Hematopoietic multipotent progenitor cell treated with erythropoietin and hydrocortisone succinate and interleukin-3 and kit ligand, for 6 days (in vitro differentiated cells): ENCODE measurements at places on chromosomes 3 and 15.

- DNase-seq = no peak
These were observed 65.8 kb downstream of the PEAK1 start for GRCh38 chr15:77354063-77354462.

DNA sequence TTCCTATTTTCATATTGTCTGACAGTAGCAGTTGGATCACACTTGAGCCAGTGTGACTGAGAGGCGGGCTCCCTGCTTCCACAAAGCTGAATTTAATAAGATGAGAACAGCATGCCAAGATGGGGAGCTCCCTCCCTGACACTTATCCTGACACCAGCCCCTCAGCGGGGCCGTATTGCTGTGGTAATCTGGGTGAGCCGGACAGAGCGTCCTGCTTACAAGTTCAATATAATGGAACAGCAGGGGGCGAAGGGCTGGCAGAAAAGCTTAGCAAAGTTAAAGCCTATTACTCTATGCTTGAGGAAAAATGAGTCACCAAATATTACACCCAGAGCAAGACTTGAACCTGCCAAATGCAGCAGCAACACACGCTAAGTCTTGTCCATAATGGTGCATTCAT lies 163.8 kb upstream of the CMC1 start:
- peak; percentile 1 for DNase-seq

GRCh38 chr15:48465410-48465809 lies 134.2 kb downstream of the DUT start:
- no peak for DNase-seq

DNA sequence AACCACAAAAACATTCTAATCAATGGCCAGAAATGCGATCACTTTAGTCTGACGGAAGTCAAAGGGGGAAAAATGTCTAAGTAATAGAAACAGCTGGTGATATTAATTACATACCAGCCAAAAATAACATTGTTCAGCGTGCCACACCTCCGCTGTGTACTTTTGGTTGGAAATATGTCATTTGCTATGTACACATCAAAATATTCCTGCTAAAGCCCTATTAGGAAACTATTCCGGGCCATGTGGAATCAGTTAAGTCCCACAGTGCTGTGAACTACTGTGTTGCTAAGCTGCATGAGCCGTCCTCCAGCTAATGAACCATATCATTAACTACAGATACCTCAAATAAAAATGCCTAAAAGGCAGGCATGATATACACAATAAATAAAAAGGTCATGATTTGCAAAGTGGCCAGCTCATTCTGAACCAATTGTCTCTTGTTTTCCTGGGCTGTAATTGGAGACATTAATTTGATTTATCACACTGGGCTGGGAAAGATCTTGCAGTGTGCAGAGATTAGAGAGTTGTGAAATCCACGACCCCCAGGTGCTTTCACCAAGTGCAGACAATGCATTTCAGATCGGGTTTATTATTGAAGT lies 200.5 kb upstream of the LRTM1 start:
- no peak for DNase-seq

GRCh38 chr15:99087405-99087943 lies 17.4 kb upstream of the SYNM start:
- no peak for DNase-seq

DNA sequence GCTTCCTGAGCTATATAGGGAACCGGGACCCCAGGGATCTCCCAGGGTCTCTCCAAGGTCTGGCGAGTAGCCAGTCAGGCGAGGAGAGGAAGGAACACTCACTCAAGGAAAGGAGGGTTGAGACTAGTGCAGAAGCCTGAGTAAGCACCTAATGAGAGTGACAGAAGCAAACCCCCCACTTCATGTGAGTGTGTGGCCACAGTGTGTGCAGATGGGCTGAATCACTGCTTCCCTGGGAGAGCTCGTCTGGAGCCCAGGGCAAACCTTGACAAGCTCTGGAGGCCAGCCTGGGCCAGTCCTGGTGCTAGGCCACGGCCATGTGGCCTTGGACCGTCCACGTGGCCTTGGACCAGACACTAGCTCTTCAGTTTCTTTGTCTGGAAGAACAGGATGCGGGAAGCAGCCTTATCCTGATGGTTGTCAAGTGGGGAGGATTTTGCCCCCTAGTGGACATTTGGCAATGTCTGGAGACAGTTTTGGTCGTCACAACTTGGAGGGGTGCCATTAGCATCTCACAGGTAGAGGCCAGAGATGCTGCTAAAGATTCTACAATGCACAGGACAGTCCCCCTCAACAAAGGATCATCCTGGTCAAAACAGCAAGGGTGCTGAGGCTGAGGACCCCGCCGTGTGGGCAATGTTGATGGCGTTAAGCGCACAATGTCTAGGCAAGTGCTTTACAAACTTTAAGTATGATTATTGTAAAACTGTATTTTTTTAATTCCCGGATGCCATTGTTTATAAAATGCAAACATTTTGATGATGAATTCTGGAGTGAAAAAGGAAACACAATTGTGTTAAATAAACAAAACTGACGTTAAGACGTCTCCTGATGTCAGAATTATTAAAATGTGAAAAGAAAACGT lies 34.8 kb upstream of the CTSH start:
- peak; percentile 81 for DNase-seq

GRCh38 chr3:150407051-150407807 lies 869 bp upstream of the TSC22D2 start:
- peak; percentile 18 for DNase-seq

- no peak for DNase-seq
These were observed 297.3 kb downstream of the DOCK3 start for GRCh38 chr3:50972029-50972428.

- peak; percentile 85 for DNase-seq
These were observed 9.4 kb downstream of the SLC51B start for GRCh38 chr15:65054333-65055200.

DNA sequence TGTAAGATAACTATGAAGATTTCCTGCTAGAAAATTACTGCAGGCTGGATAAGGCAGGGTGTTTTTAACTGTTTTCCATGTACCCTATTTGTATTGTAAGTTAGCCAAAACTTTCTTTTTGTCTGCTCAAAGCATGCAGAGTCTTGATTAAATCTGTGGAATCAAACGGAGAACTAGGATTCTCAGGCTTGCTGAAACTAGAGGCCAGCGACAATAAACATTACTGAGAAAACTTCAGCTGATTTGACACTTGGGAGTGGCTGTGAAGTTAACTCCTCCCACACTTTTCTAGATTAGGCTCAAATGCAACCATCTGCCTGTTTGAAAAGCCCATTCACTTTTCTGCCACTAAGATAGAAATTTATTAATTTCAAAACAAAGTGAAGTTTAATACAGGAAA lies 153.2 kb upstream of the FRMD4B start:
- no peak for DNase-seq

DNA sequence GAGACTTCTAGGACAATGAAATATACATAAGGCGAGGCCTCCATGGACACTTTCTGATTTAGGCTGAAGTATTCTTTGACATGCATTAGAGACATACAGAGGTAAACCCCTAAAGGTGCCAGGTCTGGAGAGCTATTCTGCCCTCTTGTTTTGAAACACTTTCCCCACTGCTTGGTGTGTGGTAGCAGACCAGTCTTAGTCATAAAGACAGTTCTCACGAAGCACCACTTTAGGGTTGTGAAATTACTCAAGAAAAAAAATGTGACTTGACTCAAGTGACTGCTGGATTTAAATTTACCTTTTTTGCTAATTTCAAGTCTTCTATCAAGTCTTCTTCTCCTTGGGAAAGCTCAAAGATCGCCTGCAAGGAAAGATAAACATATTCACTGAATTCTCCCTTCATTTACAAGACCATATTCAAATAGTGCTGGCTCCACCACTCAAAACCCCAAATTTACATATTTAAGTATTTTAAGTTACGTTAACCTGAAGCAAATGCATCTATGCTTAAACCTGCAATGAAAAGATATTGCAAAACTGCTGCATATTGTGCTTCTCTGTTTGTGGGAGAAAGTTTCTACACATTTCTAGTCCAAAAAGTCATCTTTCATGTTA lies 48.4 kb downstream of the ARHGEF3 start:
- peak; percentile 32 for DNase-seq

DNA sequence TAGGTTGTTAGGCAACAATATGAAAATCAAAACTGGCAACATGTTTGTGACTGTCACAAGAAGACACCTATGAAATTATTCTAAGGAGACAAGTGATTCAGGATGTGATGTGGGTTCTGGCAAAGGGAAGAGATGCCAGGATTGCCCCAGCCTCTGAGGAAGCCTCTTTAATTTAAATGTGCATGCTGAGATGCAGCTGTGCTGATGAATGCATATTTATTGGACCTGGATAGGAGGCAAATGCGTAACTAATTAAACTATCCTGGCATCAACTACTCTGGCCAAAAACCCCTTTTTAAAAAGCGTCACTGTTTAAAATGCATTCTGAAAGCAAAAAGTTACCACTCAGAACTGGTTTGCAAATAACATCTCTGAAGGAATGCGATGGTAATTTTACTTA lies 176.5 kb upstream of the DPH6 start:
- no peak for DNase-seq

DNA sequence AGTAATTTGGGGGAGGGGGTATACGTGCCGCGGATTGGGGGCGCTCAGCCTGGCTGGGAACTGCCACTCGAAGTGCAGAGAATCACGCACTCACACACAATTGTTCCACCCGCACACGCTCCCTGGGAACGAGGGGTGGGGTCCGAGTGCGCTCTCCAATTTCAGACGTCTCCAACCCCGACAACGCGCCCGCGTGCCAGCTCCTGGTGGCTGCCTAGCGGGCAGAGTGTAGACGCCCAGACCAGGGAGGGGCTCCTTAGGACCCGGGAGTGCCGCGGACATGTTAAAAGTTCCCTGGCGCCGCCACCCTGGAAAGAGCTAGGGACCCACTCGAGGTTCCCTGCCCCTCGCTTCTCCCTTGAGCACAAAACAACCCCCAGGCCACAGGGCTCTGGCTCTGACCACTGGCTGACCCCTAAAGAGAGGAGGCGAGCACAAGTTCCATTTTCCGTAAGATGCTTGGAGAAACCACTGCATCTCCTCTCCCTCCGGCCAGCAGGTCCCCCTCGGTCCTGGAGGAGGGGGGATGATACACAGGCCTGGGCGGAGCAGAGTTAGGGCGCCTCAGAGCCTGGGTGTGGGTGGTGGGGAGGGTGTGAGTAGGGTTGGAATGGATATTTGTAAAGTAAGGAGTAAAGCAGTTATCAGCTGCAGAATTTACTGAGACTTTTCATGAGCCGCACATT lies 894 bp upstream of the ANKRD63 start:
- DNase-seq = no peak

DNA sequence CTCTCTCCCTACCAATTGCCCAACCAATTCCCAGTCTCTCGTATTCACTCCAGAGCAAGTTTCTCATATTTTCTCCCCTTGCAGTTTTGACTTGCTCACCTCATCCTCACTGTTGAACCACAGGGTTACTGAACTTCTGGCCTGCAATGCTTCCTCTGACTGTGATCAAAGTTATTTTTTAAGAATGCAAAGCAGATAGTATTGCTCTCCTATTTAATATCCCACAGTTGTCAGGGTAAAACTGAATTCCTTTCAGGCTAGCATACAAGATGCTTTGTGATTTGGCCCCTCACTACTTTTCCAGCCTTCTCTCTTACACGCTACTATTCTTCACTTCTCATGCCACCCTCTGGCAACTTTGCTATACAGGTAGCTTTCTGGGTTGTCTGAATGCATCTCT lies 80.9 kb downstream of the LRRFIP2 start:
- no peak for DNase-seq

- no peak for DNase-seq
These were observed 2.5 kb upstream of the PXYLP1 start for GRCh38 chr3:141229132-141229531.

- no peak for DNase-seq
These were observed 982.8 kb upstream of the ROBO1 start for GRCh38 chr3:80750637-80751036.

DNA sequence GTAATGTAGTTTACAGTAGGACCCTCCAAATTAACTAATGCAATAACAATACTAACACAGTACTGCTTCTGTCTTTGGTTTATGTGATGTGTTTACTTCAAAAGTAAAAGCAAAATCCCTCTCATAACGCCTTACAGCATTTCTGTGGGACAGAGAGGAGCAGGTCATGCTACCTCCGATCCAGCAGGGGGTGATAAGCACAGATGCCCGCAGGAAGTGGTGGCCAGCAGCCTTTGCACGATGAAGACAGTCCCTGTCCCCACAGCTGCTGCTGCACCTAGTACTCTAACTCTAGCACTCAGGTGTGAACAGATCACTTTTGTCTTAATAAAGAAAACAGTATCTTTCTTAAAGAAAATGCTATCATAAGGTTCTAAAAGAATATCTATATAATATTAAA lies 38.3 kb downstream of the ANO10 start:
- DNase-seq = peak; percentile 5

- DNase-seq = no peak
These were observed 27.9 kb downstream of the CYP8B1 start for GRCh38 chr3:42847731-42848130.

DNA sequence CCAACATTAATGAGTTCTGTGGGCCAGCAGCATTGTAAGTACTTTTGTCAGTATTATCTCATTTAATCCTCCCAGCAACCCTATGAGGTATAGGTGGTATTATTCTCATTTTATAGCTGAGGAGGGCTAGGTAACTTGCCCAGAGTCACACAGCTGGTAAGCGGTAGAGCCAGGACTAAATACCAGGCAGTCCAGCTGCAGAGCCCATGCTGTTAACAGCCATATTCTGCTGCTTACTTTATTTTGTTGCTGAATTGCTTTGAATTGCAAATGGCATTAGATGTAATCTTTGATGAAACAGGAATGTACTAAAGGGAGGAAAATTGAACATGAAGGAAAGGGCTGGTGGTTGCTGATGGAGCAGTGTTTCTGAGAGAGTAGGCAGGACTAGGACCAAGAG lies 19.6 kb downstream of the OXNAD1 start:
- no peak for DNase-seq

GRCh38 chr15:31024330-31024729 lies 32.9 kb upstream of the MTMR10 start:
- no peak for DNase-seq

DNA sequence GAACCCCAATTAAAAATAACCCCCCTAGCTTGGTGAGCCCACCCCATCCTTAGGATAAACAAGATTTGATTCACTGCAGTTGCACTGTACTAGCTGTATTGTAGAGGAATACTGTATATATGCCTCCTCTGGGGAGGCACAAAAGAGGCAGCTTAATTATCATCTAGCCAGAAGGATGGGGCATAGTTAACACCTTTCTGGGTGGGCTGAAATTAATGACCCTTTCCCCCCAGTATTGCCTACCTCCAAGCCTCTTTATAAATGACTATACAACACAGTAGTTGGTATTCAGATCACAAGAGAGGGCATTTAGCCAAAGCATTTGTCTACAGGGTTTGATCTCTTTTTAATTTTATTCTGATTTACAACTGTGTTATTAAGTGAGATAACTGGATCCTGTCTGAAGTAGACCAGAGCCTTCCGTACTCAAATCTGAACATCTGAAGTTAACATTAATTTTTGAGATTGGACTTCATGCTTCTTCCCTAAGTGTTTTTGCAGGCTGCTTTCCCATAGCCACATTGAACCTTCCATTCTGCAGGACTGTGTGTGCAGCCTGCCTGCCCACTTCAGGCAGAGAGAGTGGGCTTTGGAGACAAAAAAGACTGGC lies 807.0 kb upstream of the ARRDC4 start:
- DNase-seq = no peak

DNA sequence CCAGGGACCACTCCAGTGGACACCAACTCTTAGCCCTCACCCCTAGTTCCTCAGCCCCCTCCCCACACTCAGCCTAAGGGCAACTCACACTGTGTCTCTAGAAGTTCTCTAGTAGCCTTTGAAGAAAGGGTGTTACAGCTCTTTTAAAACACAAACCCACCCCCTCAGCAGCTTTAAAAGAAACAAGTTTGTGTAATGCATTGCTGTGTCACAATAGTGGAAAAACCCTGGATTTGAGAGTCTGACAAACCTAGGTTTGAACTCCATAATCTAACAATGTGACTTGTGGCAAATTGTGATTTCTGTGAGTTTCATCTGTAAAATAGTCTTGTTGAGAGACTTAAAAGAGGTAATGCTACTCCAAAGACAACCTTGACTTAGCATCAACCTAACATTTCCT lies 54.0 kb downstream of the PLCH1 start:
- no peak for DNase-seq
